ENCODE measurements at places on chromosomes 2 and 18.

DNA sequence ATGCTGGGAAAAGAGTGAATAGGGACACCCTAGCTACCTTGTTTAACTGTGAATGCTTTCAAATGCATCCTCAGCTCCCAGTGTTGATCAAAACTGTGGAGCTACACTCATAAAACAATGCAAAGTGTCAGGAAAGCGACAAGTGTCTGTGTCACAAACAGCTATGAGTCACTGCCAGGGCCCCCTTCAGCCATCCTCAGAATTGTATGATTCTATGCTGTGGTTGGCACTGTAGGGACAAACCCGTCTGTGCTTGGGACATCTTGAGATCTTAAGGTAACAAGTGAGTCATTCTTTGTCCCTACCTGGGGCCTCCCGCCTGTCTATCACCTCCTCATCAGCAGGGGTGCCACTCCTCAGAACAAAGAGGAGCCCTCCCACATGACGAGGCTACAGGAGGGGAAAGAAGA is 42.4 kb downstream of the KLF7 start:
- DNase-seq: no peak

GRCh38 chr18:9380621-9381395 is 46.2 kb downstream of the TWSG1 start:
- DNase-seq: no peak

DNA sequence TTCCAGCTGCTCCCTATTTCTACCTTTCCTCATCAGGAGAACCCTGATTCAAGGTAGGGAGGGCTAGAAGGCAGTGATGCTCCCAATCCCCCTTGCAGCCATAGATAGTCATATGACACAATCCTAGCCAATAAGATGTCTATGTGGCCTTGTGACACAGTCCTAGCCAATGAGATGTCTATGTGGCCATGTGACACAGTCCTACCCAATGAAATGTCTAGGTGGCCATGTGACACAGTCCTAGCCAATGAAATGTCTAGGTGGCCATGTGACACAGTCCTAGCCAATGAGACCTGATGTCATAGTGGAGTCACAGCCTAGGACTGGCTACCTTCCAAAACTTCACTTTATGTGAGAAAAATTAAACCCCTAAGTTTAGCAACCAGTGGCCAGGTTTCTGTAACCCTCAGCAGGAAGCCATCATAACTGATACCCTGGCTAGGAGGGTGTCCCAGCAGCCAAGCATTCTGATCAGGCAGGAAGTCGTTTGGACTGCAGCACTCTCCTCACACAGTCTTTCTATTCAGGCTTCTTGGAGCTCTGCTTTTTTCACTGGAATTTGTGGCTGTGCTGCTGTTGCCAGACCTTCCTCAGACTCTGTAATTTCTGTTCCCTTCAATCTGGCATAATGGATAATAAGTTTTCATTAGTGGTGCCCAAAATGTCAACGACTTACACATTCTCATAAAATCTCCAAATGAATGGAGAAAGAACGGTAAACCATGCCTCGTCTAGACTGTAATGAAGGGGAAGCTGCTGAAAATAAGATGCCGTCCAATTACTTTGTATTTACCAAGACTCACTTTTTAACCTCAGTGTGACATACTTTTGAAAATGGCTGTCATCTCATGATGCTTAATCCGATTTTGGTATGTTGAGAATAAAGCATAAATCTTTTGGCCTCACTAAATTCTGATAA is 165.0 kb upstream of the NCKAP5 start:
- no peak for DNase-seq

DNA sequence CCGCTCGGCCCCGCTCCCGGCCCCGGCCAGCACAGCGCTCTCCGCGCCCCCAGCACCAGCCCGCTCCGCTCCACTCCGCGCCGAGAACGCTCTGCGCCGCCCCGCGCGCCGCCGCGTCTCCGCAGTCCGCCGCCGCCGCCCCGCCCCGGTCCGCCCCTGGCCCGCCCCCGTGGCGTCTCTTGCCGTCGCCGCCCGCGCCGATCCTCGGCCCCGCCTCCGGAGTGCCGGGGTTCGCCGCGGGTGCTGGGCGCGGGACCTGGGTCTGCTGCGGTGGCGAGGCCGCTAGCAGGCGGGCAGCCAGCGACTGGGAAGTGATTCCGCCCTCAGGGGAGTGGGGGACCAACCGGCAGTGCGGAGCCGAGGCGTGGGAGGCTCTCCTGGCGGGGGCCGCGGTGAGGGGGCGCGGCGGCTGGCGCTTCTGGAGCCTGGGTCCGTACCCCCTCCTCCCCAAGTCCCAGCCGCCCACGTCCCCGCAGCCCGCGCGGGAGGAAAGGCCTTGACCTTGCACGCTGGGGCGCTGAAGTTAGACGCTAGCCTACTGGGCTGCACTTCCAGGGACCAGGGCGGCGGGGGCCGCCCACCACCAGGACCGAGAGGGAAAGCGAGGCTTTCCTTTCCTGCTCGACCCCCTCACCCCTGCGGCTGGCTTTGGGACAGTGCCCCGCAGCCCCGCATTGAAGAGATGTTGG is at the start of gene HS6ST1:
Gene HS6ST1 (minus strand): TSS at position 93 of the 689 bp plus-strand sequence. CDS start 305 bp downstream, outside the sequence.
- DNase-seq: peak; percentile 94

DNA sequence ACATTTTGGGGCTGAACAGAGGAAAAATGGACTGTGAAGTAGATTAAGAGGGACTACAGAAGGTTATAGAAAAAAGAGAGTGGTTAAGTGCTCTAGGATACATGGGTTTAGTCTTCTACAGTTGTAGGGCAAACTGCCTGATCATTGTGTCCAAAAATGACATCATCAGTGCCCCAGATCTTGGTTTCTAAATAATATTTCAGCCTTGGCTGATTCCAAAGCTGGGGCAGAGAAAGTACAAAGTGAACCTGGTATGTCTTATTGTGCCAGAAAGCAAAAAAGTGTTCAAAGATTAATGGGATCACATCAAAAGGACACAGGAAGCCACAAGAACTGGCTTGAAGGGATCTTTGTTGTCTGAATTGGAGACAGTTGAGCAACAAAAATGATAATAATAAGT is 97.1 kb upstream of the ZNF521 start:
- no peak for DNase-seq

GRCh38 chr2:216694082-216694825 is 1.1 kb downstream of the IGFBP5 start:
- DNase-seq: peak; percentile 79

DNA sequence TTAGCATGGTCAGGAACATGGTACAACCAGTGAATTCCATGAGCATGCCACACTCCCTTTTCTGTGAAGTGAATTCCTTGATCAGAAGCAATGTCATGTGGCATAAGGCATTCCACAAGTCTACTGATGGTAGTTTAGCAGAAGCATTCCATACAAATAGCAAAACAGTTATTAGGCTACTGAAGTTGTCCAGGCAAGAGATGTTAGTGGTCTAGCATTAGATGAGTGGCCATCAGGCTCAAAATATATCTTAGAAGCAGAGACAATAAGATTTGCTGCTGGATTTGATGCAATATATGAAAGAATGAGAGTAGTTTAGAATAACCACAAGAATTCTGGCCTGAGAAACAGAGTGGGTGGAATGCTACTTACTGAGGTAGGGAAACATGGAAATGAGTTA is 355.3 kb upstream of the NRXN1 start:
- no peak for DNase-seq

DNA sequence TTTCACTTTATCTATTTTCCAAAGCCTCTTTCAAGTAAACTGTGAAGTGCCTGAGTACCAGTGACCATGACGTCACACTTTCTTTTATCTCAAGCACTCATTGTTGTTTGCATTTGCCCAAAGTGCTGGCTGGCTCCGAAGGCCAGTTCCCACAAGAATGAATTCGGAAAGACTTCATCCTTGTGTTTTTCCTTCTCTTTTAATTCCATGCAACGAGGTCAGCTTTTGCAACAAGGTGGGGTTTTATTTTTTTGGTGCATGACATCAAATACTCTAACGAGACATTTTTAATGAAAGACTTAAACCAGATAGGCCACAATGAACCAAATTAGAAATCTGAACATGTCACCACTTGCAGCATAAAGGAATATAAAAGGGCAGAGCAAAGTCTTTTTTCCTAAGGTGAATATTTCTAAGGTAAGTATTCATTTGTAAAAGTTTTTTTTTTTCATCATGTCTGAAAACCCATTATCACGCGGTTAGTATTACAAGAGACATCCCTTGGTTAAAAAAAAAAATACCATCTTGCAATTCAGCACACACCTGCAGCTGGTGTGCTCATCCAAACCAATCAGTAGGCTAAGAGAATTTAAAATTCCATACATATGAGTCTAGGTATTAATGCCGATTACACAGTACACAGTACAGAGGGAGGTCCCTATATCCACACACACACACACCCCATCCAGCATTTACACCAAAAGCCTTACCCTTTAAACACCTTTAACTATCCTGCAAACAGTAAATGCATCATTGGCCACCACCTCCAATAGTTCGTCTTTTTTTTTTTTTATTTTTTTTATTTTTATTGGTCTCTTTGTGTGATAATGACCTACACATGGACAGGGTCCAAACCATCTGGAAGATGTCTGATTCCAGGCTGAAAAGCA is 2.3 kb downstream of the ARL4C start:
- no peak for DNase-seq

GRCh38 chr2:4151521-4151920 is 448.1 kb downstream of the DCDC2C start:
- no peak for DNase-seq

DNA sequence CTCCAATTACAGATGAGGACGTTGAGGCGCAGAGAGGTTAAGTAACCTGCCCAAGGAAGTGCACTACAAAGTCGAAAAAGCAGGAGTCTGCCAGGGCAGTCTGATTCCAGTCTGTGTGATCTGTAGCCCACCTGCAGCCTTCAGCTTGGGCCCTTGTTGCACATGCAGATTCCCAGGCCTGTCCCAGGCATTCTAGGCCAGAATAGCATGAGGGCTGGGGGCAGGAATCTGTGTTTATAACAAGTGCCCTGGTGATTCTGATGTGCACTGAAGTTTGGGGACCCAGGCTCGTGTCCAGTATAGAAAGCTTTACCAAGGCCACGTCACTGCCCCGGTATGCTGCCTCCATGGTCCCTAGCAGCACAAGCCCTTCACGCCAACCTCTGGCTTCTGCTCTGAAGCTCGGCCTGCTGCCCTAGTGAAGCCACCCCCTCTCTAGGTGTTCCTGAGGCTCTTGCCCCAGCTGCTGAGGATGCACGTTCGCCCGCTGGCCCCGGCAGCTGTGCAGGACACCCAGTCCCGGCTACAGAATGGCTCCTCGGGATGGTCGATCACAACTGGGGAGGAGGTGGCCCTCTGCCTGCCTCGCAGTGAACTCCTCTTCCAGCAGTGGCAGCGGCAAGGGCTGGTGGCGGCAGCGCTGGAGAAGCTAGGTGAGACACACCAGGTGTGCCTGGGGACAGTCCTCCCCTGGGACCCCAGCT is 4.6 kb downstream of the CHRNG start:
- DNase-seq: no peak

GRCh38 chr2:120611016-120611415 is 124.7 kb upstream of the GLI2 start:
- no peak for DNase-seq

DNA sequence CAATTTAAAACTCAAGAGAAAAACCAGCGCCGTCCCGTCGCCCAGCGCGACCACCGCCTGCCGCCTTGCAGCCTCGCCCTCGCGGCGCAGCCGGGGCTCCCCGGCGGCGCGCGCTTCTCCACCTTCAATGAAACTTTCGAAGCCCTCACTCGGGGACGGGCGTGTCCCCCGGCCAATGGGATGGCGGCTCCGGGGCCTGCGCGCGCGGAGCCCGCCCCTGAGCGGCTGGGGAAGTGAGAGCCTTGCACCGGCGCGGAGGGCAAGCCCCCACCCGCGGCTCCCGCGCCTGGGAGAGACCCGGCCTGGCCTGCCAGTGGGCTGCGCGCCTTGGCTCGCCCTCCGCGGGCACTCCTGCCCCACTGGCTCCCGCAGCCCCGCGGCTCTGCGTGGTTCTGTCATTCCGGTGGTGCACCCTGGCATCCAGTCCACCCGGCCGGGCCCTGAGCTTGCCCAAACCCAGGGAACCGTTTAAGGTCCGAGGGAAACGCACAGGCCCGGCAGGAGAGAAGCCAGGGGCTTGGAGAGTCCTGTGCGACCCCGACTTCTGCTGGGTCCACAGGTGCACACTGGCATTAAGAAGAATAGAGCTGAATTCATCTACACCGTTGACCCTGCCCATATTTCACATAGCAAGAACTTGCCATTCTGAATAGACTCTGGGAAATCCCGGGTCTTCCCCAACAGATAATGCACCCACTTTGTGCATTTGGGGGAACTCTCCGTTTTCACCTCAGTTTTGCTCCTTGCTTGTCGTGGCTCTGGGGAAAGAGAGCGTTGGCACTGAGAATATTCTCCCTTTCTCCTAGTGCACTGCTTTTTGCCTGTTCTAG is at the start of gene PIEZO2:
Gene PIEZO2 (minus strand): TSS at position 129 of the 830 bp plus-strand sequence. CDS start 981 bp downstream, outside the sequence.
- peak; percentile 89 for DNase-seq

- peak; percentile 56 for DNase-seq
Observed at GRCh38 chr2:120396013-120396860, 50.3 kb downstream of the INHBB start.

GRCh38 chr18:47735041-47735702 is 195.3 kb downstream of the SMAD2 start:
- no peak for DNase-seq

GRCh38 chr2:165697748-165698443 is 96.2 kb downstream of the GALNT3 start:
- DNase-seq: no peak

- no peak for DNase-seq
Observed at GRCh38 chr2:172260336-172260735, 157.6 kb upstream of the DLX2 start.

GRCh38 chr2:196915507-196916189 is 10.9 kb downstream of the PGAP1 start:
- DNase-seq: no peak

- no peak for DNase-seq
Observed at GRCh38 chr2:241692448-241692847, 5.8 kb upstream of the DTYMK start.

DNA sequence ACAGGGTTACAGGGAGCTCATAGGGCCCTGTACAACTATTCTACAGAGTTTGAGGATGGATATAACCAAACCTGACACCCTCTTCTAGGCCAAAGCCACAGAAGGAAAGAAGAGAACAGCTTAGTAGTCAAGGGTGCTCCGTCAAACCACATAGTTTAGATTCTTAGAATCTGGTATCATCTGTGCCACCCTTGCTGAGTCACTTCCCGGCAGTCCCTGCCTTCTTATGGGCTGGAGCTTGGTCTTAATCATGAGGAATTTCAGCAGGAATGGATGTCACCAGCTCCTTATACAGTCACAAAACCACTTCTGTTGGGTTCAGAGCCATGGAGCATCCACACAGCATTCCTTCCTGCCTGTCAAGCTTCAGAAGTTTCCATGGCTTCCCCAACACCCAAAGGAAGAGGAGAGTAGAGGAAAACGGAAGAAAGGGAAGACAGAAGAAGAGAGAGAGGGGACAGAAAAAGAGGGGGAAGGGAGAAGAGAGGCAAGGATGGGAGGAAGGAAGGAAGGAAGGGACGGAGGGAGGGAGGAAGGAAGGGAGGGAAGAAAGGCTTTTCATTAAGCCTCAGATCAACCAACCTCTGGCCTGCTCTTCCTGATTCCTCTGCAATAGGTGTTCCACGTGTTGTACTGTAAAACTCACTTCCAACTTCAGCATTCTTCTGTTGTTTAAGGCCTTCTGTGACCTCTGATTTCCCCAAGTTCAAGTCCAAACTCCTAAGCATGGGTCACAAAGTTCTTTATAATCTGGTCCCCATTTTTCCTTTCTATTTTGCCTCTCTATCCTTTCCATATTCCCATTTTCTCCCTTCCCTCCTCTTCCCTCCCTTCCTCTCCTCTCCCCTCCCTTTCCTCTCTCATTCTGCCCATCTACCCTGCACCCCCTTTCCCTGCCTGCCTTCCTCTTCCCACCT is 246.1 kb upstream of the TNP1 start:
- no peak for DNase-seq
